Fibroblast of skin of left quadriceps (primary cell): ENCODE measurements at places on chromosomes 7 and 10.

- DNase-seq, result no peak
Observed at GRCh38 chr10:93333278-93333978, 148.7 kb downstream of the MYOF start.

DNA sequence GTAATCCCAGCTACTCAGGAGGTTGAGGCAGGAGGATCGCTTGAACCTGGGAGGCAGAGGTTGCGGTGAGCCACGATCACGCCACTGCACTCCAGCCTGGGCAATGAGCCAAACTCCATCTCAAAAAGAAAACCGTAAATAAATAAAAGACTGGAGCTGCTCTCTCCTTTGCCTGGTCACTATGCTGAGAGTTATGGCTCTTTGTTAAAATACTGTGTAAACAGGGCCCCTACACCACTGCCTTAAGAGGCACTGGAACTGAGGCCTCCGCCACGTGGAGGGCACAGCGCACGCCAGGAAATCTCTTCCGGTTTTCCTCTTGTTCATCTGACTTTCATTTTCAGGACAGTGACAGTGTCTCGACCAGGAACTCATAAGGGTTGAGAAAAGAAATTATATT, 123.3 kb downstream of the PAXIP1 start:
- DNase-seq, result no peak

DNA sequence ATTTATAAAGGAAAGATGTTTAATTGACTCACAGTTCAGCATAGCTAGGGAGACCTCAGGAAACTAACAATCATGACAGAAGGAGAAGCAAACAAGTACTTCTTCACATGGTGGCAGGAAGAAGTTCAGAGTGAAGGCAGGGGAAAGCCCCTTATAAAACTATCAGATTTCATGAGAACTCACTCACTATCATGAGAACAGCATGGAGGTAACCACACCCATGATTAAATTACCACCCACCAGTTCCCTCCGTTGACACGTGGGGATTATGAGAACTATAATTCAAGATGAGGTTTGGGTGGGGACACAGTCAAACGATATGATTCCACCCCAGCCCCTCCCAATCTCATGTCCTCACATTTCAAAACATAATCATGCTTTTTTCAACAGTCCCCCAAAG, 124.2 kb upstream of the PCGF5 start:
- no peak for DNase-seq

- DNase-seq, result no peak
Observed at GRCh38 chr10:71846816-71847215, 4.2 kb downstream of the PSAP start.

GRCh38 chr7:21192657-21193056, 235.2 kb upstream of the SP4 start:
- no peak for DNase-seq

DNA sequence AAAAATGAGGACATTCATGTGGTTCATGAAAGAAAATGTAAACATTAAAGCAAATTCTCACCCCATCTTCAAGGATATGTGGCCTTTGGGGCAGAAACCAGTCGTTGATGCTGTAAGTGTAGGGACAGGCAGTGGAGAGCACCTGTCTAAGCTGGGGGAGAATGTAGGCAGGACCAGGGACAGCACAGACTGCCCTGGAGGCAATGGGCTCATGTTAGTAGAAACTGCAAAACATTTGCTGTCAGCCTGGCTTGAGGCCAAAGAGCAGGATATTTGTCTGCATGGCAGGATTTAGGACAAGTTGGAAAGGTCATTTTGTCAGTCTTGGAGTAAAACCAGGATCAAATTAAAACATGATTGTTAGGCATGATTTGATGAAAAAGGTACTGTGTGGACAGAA, 211.6 kb upstream of the AGK start:
- DNase-seq, result no peak

DNA sequence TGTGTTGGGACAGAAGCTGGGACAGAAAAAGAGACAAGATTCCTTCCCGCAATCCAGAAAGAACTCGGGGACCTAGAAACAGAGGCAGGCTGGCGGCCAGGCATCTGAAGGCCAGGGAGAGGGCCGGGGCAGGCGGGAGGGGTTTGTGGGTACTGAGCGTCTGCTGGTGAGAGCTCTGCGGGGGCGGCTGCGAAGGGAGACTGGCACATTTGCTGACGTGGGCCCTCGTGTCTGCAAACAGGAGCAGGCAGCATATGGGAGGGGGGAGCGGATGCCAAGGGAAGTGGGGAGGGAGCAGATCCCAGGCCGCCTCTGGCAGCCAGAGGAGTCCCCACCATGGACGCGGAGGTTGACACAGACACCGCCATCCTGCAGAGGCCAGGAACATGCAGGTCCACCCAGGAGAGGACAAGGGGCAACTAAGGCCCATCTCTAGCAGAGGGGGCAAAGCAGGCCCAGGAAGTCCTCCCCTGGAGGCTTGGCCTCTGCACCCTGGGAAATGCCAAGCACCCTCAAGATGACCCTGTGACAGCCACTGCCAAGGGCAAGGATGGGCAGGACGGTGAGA, 32.2 kb downstream of the KCNH2 start:
- no peak for DNase-seq

GRCh38 chr10:79053481-79054202, 15.1 kb upstream of the ZMIZ1 start:
- DNase-seq, result no peak
